BJ (cell line): ENCODE measurements at places on chromosomes 5 and 9. TPM values are rescaled to one million over a fixed set of nuclear protein-coding genes. Genes with fewer than 3 reads are reported as not detected.

The ZNF883 gene
- polyA plus RNA-seq, result 0.53 and 1.3 TPM in 2 replicates

The ENTREP1 gene
- 0.02 and 0.07 TPM in 2 replicates for polyA plus RNA-seq

The NEUROG1 gene
- polyA plus RNA-seq, result not detected in 2 replicates

The MRRF gene
- polyA plus RNA-seq, result 35.1 and 51.2 TPM in 2 replicates

The NR5A1 gene
- polyA plus RNA-seq, result not detected in 2 replicates

The SPINK7 gene
- not detected in 2 replicates for polyA plus RNA-seq

The FBXL7 gene
- 17.9 and 23.2 TPM in 2 replicates for polyA plus RNA-seq

The CDH9 gene
- polyA plus RNA-seq, result not detected in 2 replicates

The ADGRD2 gene
- not detected in 2 replicates for polyA plus RNA-seq

The SLC46A2 gene
- polyA plus RNA-seq, result not detected in 2 replicates

The CMYA5 gene
- 1.4 and 1.5 TPM in 2 replicates for polyA plus RNA-seq

The FAM169A gene
- polyA plus RNA-seq, result 0.22 and 0.48 TPM in 2 replicates

The TPRN gene
- 2.9 and 3.5 TPM in 2 replicates for polyA plus RNA-seq

The TEX48 gene
- polyA plus RNA-seq, result not detected in 2 replicates

The GGTA1 gene
- polyA plus RNA-seq, result not detected in 2 replicates

The PDCD1LG2 gene
- polyA plus RNA-seq, result 49.8 and 61.9 TPM in 2 replicates

The ANKRD33B gene
- 2.4 and 3.4 TPM in 2 replicates for polyA plus RNA-seq

The CDC20B gene
- not detected in 2 replicates for polyA plus RNA-seq

The UBTD2 gene
- 9.4 and 18.8 TPM in 2 replicates for polyA plus RNA-seq

The PHYHD1 gene
- polyA plus RNA-seq, result 15.6 and 18.6 TPM in 2 replicates

The IFNA7 gene
- not detected in 2 replicates for polyA plus RNA-seq

The BNC2 gene
- 15.3 and 17.5 TPM in 2 replicates for polyA plus RNA-seq

The ECM2 gene
- 1.9 and 2.9 TPM in 2 replicates for polyA plus RNA-seq

The SLC6A19 gene
- not detected in 2 replicates for polyA plus RNA-seq

The MEIKIN gene
- not detected in 2 replicates for polyA plus RNA-seq

The TBC1D9B gene
- 53.2 and 89.0 TPM in 2 replicates for polyA plus RNA-seq
